ENCODE measurements at places on chromosomes 13 and 19.

DNA sequence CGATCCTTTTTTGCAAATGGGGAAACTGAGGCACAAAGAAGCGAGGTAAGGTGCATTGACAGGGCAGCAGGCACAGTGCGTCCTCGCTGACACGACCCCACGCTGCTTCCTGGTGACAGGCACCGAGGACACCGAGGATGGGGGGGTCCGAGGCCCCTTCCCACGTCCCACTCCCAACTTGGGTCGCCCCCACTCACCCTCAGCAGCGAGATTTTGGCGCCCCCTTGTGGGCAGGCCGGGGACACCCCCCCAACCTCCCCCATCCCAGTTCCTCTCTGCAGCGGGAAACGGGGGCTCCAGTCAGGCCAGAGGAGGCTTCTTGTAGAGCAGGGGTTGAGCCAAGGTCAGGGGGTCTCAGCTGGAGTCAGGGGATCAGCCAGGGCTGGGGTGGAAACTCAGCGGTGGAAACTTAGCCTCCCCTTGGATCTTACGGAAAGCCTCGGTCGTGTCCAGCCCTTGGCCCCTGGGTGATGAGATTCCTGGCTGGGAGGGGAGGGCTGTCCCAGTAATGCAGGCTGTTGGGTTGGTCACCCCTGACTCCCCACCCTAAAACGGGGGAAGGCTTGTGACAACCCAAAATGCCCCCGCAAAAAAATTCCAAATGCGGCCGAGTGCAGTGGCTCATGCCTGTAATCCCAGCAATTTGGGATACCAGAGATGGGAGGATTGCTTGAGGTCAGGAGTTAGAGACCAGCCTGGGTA lies 8.2 kb downstream of the SMIM24 start:
- peak; percentile 43 for DNase-seq

DNA sequence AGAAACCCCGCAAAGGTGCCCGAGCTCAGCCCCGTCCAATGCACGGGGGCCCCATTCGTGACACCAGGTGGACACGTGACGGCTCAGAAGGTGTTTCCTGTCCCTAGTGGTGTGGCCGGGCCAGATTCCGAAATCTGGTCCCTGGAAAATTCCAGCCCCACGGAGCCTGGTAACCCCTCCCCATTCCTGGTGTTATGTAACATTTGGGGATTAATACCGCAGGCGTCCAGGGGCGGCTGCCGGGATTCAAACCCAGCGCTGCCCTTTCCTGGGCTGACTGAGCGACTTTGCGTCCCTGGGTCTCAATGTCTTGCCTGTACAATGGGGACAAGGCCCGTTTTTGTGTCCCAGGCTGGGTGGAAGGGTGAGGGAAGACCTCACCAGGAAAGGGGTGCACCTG lies 1.0 kb upstream of the PLK5 start:
- no peak for DNase-seq

- DNase-seq = no peak
These were observed 54.5 kb downstream of the STK24 start for GRCh38 chr13:98522371-98522770.

- DNase-seq = peak; percentile 95
These were observed 5.4 kb downstream of the MAMSTR start for GRCh38 chr19:48713864-48714755.

DNA sequence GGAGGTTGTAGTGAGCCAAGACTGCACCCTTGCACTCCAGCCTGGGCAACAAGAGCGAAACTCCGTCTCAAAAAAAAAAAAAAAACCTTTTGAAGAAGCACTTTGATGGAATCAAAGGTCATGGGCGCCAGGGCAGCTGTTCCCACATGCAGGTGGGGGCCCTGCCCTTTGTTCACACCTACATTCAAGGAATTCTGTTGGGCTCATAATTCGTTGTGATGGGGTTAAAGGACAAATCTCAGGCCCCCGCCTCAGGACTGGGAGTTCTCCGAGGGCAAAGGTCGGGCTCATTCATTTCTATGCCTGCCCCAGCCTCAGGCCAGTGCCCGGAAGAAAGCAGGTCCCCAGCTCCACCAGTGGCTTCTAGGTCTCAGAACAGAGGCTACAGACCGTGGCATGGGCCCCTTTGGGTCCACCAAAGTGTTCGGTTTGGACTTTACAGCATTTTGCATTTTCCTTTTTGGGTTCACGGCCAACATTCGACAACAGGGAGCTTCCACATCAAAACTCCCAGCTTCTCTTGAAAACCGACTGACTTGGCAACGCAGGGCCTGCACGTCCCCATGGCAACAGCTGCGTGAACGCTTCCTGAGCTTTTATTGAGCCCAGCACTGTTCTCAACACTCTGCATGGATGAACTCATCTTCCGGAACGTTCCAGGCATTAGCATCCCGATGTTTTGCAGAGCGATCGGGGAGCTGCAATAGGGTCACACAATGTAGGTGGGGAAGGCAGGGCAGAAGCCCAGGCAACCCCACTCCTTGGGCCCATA lies 10.1 kb upstream of the GTF2F1 start:
- DNase-seq = no peak

DNA sequence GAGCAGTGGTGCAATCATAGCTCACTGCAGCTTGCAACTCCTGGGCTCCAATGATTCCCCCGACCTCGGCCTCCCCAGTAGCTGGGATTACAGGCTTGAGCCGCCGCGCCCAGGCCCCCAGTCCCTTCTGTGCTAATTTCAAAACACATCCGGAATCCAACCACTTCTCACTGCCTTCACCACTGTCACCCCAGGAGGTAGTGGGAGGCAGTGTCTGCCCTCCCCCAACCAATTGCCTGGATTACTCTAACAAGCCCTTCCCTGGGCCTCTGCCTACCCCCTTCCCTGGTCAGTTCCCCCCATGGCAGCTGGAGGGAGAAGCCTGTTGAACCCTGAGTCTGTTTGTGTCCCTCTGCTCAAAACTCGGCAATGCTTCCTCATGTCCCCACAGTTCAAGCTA lies 2.3 kb downstream of the PRAM1 start:
- DNase-seq = no peak

Data from stimulated activated CD4-positive, alpha-beta T cell treated with anti-CD3 and anti-CD28 coated beads, Interleukin-2, amount 100 ng/mL, for 48 hours (primary cell).